ENCODE measurements at places on chromosomes 7 and 10. TPM values are rescaled to one million over a fixed set of nuclear protein-coding genes. Genes with fewer than 3 reads are reported as not detected.

GRCh38 chr7:5694912-5695726 lies 86.3 kb downstream of the RNF216 start:
- H3K27me3 ChIP-seq = no peaks in the 10 kb centered on the region
- no peaks in the 10 kb centered on the region for H3K36me3 ChIP-seq
- no peak overlapping the region for H3K27ac ChIP-seq
- H3K4me3 ChIP-seq = no peak overlapping the region

PRR15 gene
- 64.9 TPM for total RNA-seq

DNA sequence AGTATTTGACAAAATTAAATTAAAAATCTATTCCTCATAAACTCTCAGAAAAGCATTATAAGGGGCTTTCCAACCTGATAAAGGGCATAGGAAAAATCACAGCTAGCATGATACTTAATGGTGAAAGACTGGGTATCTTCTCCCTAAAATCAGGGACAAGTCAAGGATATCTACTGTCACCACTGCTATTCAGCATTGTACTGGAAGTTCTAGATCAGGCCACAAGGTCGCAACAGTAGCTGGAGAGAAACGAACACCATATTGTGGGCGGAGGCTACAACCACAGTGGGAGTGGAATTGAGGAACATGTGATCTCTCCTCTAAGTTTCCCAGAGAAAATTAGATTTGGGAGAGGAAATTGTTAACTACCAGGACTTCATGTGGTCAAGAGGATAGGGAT lies 70.0 kb upstream of the NAMPT start:
- H3K27me3 ChIP-seq = no peaks in the 10 kb centered on the region
- H3K4me3 ChIP-seq = no peak overlapping the region
- DNase-seq = no peak
- H3K27ac ChIP-seq = no peak overlapping the region
- no peaks in the 10 kb centered on the region for H3K36me3 ChIP-seq

SPDYE8 gene
- not detected for total RNA-seq

- H3K36me3 ChIP-seq = no peaks in the 10 kb centered on the region
- no peak for DNase-seq
- H3K27me3 ChIP-seq = no peaks in the 10 kb centered on the region
- H3K27ac ChIP-seq = no peak overlapping the region
Observed at GRCh38 chr7:111736552-111736874, 174.2 kb upstream of the IMMP2L start.

DBNL gene
- total RNA-seq = 70.7 TPM

POLR2J3 gene
- 51.1 TPM for total RNA-seq

SMKR1 gene
- 8.9 TPM for total RNA-seq

DNA sequence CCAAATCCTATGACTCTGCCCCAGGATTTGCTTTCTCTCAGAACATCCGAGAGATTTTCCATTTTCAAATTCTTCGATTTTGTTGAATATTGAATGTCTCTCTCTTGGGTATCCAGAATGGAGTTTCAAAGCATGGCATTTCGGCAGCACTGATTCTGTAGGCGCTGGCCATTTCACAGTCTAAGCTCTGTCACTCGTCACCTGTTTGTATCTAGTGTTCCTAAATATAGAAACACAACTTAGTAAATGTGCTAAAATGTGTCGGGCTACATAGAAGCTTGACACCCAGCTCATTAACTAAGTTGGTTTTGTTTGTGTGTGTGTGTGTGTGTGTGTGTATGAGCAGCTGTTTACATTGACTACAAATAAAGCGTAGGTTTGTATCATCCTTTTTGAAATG lies 173.5 kb upstream of the FZD1 start:
- H3K27ac ChIP-seq = no peak overlapping the region
- H3K36me3 ChIP-seq = no peaks in the 10 kb centered on the region
- no peaks in the 10 kb centered on the region for H3K4me1 ChIP-seq
- DNase-seq = no peak

DNA sequence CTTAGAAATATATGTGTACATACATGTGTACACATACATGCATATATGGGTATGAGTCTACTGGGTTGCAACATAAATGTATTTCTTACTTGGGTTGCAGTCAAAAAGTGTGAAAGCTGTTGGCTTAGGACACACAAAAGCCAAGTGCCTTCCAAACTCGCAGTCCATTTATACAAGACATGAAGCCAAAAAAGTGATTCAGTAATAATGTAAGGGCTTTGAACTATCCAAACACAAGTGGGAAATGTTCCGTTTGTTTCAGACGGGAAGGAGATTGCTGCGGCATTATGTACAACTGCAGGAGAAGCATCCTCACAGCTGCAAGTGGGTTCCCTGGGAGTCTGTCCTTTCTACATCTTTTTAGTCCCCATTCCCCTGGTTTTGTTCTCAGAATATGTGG lies 513.6 kb downstream of the SORCS3 start:
- H3K27ac ChIP-seq = no peak overlapping the region
- no peaks in the 10 kb centered on the region for H3K4me1 ChIP-seq
- H3K27me3 ChIP-seq = no peaks in the 10 kb centered on the region

MEPCE gene
- 62.6 TPM for total RNA-seq

- peak overlapping the region; percentile 35 for H3K4me3 ChIP-seq
- peaks cover 51% of the 10 kb centered on the region for H3K4me1 ChIP-seq
- H3K27ac ChIP-seq = peak overlapping the region; percentile 88
- H3K27me3 ChIP-seq = no peaks in the 10 kb centered on the region
- no peak for DNase-seq
Observed at GRCh38 chr10:132421847-132422751, 25.1 kb downstream of the PWWP2B start.

DNA sequence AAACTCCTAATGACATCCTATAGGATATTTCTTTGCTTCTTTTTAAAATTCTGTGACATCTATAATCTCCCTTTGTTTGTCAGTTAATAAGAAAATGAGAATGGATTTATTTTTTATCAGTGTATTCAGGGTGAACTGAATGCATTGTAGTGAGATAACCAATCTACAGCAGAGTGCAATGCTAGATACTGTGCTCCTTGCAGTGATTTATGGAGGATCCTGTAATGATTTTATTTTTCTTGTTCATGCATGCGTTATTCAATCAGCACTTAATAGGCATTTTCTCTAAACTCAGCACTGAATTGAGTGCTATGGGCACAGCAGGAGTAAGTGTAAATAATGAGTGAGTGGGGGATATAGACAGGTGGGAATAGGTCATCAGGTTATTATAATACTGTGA lies 253.9 kb downstream of the CDK14 start:
- DNase-seq = no peak
- no peaks in the 10 kb centered on the region for H3K27me3 ChIP-seq
- H3K27ac ChIP-seq = no peak overlapping the region
- H3K4me1 ChIP-seq = no peaks in the 10 kb centered on the region
- H3K36me3 ChIP-seq = no peaks in the 10 kb centered on the region

STEAP1 gene
- 6.5 TPM for total RNA-seq

DNA sequence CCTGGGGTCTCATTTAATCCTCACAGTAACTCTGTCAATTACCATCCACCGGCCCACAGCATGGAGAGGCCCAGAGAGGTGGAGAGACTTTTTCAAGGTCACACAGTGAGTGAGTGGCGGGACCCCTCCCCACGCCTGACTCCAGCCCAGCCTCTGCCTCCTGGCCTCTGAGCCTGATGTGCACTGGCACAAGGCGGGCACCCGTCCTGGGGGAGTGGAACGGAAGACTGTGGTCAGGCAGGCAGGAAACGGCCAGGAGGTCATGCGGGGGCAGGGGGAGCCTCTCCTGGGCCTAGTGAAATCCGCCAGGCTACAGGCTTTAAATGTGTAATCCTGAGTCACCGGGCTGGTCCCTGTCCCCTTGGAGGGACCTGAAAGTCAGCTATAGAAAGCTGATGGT lies 32.2 kb downstream of the ZCCHC24 start:
- H3K27ac ChIP-seq = no peak overlapping the region
- no peaks in the 10 kb centered on the region for H3K4me1 ChIP-seq
- H3K27me3 ChIP-seq = no peaks in the 10 kb centered on the region
- no peak for DNase-seq
- no peak overlapping the region for H3K4me3 ChIP-seq
- no peaks in the 10 kb centered on the region for H3K36me3 ChIP-seq

ZNF736 gene
- total RNA-seq = 20.8 TPM

DNA sequence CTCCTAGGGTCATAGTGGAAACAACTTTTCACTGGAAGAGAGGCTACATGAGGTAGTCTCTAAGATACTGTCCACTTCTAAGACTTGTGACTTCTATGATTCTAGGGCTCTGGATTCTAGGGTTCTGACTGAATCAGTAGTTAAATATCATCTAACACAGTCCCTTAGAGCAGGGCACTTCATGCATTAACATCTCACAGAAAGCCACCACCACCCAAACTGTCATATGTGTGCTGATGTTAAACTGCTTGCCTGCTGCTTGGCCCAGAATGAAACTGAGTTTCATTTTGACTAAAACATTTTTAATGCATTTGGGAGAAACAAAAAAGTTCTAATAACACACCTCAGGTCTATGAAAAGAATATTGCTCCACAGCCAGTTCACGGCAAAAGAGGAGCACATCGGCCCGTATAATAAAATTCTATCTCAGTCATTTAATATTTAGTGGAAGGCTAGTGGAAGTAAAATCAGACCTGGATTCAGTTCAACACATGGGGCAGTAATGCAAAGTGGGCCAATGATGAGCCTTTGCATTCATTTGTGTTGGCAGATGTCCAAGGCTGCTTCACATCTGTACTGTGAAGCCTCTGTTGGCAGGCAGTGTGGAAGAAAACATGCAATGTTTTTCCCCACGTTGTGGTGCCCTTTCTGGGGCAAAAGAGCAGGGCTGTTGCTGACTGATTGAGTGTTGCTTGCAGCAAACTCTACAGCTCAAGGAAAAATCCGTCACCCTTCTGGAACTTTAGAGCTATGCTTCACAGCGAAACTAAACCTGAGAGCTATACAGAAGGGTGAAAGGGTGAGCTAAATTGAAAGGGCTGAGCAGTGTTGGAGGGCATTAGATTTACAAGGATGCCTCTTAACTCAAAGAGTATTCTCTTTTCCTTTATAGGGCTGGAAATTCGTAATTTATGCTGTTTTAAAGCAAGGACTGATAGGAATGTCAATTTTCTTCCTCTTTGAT lies 33.5 kb upstream of the AUTS2 start:
- no peaks in the 10 kb centered on the region for H3K4me1 ChIP-seq
- no peak overlapping the region for H3K4me3 ChIP-seq
- DNase-seq = no peak
- H3K27me3 ChIP-seq = peaks cover 5% of the 10 kb centered on the region
- no peak overlapping the region for H3K27ac ChIP-seq
- no peaks in the 10 kb centered on the region for H3K36me3 ChIP-seq

GRCh38 chr10:15137636-15138035 lies 30.9 kb downstream of the NMT2 start:
- DNase-seq = no peak
- no peak overlapping the region for H3K27ac ChIP-seq
- H3K27me3 ChIP-seq = no peaks in the 10 kb centered on the region
- no peak overlapping the region for H3K4me3 ChIP-seq

DNA sequence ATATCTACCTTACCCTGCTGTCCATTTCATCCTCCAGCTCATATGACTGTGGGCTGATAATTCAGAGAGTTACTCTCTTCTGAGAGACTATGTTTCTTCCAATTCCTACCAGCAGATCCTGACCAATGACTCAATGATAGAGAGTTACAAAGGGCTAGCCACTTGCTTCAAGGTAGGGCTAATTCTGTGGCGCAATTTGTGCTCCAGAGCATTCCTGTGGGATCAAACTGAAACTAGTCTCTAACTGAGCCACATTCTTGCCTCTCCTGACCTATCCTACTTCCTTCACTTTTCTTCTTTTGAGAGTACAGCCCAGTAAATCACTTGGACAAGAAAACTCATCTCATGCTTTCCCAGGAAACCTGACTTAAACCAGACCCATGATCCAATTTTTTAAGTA lies 17.9 kb upstream of the ASZ1 start:
- no peaks in the 10 kb centered on the region for H3K4me1 ChIP-seq
- H3K4me3 ChIP-seq = no peak overlapping the region
- peak; percentile 20 for DNase-seq
- no peaks in the 10 kb centered on the region for H3K27me3 ChIP-seq

- no peak overlapping the region for H3K4me3 ChIP-seq
- no peak overlapping the region for H3K27ac ChIP-seq
- no peaks in the 10 kb centered on the region for H3K27me3 ChIP-seq
- H3K36me3 ChIP-seq = no peaks in the 10 kb centered on the region
- no peak for DNase-seq
Observed at GRCh38 chr7:80604436-80604835, 34.0 kb upstream of the CD36 start.

DNA sequence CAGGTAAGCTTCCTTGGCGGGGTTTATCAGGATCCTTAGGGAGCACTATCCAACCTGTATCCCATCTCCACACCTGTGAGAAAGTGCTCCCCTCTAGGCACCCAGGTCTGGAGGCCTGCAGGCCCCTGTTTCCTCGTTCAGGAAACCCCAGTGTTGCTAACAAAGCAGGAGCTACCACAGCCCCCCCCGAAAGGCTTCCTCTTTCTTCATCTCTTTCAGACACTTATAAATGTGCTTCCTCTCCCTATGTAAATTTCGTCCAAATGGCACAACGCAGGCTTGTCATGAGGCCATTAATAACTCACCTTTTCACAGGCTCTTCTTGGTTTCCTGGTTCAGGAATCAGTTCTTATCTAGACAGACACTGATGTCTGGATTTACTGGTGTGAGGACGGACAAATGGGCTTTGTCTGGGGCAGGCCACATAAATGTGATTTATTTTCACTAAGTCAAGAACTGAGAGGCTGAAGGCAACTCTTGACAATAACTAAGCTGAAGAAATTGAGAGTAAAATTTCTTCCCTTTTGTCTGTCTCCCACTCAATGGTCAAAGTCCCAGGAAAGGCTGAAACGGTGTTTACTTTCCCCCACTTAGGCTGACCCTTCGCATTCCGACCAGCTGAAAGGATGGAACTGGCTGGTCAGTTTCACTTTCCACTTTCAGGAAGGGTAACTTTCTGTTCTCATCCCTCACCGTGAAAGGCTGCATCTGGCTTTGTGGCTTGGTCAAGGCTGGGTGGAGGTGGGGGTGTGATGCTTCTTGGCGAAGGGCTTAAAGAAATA lies 46.8 kb downstream of the PIK3AP1 start:
- peaks cover 28% of the 10 kb centered on the region for H3K4me1 ChIP-seq
- peak overlapping the region; percentile 7 for H3K4me3 ChIP-seq
- peak; percentile 62 for DNase-seq
- H3K27ac ChIP-seq = peak overlapping the region; percentile 71
- H3K36me3 ChIP-seq = no peaks in the 10 kb centered on the region

DNA sequence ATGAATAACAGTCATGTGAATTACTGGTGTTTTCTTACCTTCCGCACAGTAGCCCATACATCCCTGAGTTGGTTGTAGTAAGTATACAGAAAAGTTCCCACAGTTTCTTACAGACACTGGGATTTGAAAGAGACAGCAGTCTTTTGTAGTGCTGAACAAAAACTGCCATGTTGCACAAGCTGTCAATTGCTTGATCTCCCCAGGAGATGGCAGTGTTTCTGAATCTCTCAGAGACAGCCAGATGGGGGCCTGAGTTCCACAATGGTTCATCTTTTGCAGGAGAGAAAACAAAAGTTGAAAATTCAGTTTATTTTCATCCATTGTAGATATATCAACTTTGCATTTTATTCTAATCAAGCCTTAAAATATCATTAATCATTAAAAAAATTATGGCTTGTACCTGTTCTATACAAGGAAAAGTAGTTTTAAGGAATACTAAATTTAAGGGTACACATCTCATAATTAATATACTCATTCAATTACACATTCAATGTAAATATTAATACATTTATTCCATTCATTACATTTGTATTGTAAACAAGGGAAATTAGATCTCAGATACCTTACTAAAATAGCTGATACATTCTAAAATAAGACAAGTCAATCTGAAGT lies 14.5 kb downstream of the VWDE start:
- H3K4me3 ChIP-seq = no peak overlapping the region
- H3K27ac ChIP-seq = no peak overlapping the region
- DNase-seq = peak; percentile 50
- no peaks in the 10 kb centered on the region for H3K27me3 ChIP-seq
- no peaks in the 10 kb centered on the region for H3K4me1 ChIP-seq
